ENCODE measurements at places on chromosomes 2 and 18.

GRCh38 chr2:132443106-132443505 lies 26.5 kb downstream of the GPR39 start:
- DNase-seq, result no peak

- DNase-seq, result no peak
Observed at GRCh38 chr18:46676182-46676835, 19.3 kb upstream of the LOXHD1 start.

- no peak for DNase-seq
Observed at GRCh38 chr2:60412620-60413019, 140.8 kb downstream of the BCL11A start.

DNA sequence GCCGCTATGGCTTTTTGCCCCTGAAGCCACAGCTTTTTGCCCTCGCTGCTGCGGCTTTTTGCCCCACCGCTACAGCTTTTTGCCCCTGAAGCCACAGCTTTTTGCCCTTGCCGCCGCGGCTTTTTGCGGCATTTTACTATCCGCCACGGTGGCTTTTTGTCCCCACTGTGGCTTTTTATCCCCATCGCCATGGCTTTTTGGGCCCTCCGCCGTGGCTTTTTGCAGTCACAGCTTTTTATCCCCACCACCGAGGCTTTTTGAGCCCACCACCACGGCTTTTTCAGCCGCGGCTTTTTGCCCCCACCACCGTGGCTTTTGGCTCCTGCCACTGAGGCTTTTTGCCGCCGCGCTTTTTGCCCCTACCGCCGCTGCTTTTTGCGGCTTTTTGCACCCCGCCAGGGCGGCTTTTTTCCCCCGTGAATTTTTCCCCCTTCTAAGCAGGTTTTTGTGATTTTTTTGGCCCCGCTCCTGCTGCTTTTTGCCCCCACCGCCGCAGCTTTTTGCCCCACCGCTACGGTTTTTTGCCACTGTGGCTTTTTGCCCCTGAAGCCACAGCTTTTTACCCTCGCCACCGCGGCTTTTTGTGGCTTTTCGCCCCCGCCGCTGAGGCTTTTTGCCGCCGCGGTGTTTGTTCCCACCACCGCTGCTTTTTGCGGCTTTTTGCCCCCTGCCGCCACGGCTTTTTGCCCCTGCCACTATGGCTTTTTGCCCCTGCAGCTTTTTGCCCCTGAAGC lies 2797.2 kb upstream of the TEKT4 start:
- DNase-seq, result no peak

- no peak for DNase-seq
Observed at GRCh38 chr2:112065966-112066365, 10.9 kb downstream of the TMEM87B start.

- DNase-seq, result no peak
Observed at GRCh38 chr2:181746844-181747243, 66.5 kb upstream of the NEUROD1 start.

GRCh38 chr18:36600548-36600947 lies 228.3 kb downstream of the TPGS2 start:
- no peak for DNase-seq

- no peak for DNase-seq
Observed at GRCh38 chr2:71505086-71505769, 51.9 kb downstream of the DYSF start.

- no peak for DNase-seq
Observed at GRCh38 chr2:45345331-45346234, 265.5 kb downstream of the SRBD1 start.

GRCh38 chr18:6948281-6949055 lies 169.1 kb downstream of the LAMA1 start:
- no peak for DNase-seq

DNA sequence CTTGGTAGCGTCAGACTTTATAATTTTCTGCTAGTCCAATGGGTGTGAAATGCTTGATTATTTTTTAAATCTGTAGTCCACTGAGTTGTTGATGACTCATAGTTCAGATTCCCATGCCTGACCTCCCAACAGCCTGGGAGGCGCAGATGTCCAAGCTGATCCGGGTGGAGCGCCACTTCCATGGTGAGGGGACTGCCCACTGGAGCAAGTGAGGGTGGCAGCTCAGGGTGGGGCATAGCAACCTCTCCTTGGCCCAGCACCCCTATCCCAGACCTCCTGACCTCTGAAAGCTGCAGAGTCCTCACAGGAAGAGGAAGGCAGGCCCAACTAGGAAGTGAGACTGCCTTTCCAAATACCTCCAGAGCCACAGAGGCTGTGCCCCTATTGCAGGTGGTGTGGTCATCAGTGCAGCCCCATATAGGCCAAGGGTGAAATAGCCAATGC lies 4.4 kb downstream of the MAL start:
- no peak for DNase-seq

GRCh38 chr18:78926243-78926615 lies 53.4 kb upstream of the SALL3 start:
- no peak for DNase-seq

DNA sequence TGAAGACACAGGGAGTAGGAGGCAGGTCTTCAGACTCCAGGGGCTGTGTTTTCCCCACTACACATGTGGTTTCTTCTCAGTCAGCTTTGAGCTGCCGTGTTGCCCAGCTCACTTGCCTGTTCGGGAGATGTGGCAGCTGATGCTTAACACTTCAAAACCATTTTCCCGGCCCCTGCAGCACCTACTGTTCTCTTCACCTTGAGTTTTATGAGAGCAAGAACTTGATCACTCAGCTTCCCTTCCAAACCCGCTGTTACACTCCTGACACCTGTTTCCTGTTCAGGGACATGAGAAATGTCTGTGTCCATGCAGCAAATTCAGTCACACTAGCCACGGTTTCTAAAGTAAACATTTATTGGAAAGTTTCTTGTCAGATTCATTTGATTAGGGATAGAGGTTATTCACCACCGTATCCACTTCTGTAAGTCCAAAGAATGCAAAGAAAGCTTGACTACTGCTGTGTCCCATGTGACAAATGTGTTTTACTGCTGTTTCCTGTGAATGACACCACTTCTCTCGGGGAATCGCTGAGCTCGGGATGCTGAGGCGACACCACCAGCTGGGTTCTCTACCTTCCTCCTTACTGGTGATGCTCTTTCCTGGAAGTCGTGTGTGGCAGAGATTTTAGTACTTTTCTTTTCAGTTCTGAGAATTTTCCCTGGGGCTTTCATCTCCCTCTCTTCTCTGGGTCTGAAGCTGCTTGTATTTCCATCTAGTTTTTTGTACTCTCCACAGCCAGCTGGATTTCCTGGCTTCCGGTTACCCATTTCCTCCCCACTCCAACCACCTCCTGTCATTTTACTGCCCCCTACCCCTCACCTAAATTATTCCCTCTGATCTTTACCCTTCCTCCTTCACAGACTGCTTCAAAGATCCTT lies 91.7 kb downstream of the KLF7 start:
- DNase-seq, result peak; percentile 36

GRCh38 chr18:7604361-7604760 lies 37.2 kb downstream of the PTPRM start:
- no peak for DNase-seq

DNA sequence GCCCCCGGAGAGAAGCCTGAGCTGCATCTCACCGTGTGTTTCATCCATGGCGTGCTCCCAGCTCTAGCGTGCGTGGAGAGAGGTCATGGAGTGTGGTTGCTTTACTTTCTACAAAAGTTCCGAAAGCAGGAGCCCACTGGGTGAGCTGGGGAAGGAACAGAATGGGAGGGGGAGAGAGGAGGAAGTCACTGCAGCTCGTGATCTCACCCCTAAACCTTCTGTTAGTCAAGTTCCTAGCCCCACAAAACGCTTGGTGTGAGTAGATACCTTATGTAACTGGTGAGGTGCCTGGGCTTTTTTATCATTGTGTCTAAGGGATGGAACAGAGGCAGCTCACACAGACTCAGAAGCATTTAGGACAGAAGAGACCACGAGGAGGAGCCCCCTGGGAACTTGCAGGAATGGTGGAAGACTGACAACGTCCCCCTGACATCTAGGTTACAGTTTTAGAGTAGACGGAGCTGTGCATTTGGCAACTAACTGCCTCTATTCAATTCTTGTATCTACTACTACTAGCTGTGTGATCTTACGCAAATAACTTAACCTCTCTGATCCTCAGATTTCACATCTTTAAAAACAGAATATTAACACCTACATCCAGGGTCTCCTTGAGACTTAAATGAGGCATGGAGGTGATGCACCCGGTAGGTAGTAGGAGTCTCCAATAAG lies 123.3 kb downstream of the ARL4C start:
- DNase-seq, result no peak

- DNase-seq, result no peak
Observed at GRCh38 chr2:109318150-109318948, 189.3 kb downstream of the SH3RF3 start.

DNA sequence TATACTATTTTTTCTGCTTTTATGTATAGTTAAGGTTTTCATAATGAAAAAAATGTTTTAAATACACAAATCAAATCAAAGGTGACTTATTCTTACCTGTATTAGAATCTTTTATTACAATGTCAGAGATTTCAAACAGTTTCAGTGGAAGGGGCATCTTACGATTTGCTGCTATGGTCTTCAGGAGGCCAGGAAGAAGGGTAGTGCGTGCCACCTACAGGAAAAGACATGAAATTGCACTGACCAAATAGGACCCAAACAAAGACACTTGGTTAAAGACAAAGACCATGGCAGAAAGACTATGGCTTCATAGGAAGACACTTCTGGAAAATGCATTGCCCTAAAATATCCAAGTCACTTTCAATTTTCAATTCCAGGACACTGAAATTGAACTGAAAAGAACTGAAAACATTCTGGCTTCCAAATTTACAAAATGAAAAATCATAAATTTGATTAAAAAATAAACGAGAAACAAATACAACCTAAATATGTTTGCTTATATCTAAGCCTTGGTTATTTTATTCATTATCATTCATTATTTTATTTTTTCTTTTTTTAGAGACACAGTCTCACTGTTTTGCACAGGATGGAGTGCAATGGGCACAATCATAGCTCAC lies 42.1 kb downstream of the FARSB start:
- no peak for DNase-seq

- DNase-seq, result peak; percentile 80
Observed at GRCh38 chr2:238024986-238025385, 35.8 kb upstream of the SCLY start.

GRCh38 chr18:29171892-29172755 lies 995.2 kb upstream of the CDH2 start:
- DNase-seq, result no peak

DNA sequence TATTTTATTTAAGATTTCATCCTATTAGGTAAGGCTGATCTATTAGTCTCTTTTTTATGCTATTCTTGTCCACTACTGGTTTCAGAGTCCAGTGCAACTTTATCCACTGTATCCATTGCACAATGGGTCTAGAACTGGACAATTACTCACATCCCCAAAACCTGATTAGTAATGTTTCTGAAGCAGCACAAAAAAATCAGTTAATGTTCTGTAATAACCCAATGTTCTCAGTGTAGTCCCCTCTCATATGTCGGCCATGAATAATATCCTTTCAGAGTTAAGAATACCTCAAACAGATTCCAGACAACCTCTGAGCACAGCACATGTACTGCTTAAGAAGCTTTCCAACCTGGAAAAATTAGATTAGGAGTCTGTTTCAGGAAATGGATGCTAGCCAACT lies 29.7 kb downstream of the MGAT4A start:
- DNase-seq, result no peak

DNA sequence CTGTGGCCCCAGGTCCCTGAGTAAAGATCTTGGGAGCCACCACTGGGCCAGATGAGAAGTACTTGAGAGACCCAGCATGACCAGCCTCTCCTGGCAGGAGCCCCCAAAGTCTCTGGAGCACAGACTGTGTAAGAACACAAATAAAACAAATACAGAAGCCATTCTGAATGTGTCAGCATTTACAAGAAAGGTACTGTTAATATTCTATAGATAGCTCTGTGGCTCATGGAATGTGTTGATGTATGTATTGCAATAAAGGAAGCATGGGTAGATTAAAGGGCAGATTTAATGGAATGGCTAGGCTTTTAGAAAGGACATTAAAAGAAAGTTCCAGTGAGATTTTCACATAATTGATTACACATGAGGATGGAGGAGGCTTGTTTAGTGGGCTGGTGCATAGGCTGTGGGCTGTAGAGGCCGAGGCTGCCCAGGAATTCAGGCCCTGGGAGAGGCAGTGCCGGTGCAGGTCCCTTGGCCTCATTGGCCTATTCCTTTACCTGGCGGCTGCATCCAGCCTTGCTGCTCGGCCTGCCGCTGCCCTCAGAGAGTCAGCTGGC lies 127.7 kb upstream of the DLX2 start:
- no peak for DNase-seq

DNA sequence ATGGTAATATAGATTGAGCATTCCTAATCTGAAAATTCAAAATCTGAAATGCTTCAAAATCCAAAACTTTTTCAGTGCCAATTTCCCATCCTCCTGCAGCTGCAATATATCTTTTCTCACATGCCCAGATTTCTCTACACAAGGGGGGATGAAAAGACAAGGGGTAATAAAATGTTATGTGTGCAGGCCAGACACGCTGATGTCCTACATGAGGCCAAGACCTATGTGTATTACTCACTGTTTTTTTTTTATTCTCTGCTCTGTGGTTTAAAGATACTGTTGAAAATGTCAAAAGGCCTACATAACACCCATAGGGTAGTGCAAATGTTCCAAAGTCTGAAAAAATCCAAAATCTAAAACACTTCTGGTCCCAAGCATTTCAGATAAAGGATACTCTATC lies 41.2 kb upstream of the CWC22 start:
- no peak for DNase-seq

GRCh38 chr2:59249441-59250306 lies 1008.5 kb upstream of the FANCL start:
- DNase-seq, result no peak

- DNase-seq, result no peak
Observed at GRCh38 chr2:147428120-147428747, 416.6 kb upstream of the ACVR2A start.

DNA sequence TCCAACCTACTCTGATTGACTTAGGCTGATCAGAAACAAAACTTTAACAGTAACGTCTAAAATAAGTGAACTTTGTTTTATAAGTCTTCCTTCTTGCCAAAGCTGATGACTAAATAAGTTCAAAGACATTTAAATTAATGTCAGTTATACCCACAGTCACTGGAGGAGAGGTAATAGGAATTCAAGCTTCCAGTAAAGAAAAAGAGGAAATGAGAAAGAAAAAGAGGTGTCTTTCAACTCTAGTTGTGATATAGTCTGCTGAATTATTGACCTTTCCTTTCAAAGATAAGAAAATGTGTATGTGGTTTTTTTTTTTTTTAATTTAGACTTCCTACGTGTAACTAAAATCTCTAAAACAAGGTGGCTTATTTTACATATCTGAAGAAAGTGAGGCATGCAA lies 191.5 kb downstream of the SLC8A1 start:
- DNase-seq, result no peak

Measured in stimulated activated CD4-positive, alpha-beta T cell treated with anti-CD3 and anti-CD28 coated beads, Interleukin-1b, Interleukin-23, amount 100 ng/mL, for 48 hours (primary cell).